ENCODE measurements at places on chromosomes 16 and 17.

DNA sequence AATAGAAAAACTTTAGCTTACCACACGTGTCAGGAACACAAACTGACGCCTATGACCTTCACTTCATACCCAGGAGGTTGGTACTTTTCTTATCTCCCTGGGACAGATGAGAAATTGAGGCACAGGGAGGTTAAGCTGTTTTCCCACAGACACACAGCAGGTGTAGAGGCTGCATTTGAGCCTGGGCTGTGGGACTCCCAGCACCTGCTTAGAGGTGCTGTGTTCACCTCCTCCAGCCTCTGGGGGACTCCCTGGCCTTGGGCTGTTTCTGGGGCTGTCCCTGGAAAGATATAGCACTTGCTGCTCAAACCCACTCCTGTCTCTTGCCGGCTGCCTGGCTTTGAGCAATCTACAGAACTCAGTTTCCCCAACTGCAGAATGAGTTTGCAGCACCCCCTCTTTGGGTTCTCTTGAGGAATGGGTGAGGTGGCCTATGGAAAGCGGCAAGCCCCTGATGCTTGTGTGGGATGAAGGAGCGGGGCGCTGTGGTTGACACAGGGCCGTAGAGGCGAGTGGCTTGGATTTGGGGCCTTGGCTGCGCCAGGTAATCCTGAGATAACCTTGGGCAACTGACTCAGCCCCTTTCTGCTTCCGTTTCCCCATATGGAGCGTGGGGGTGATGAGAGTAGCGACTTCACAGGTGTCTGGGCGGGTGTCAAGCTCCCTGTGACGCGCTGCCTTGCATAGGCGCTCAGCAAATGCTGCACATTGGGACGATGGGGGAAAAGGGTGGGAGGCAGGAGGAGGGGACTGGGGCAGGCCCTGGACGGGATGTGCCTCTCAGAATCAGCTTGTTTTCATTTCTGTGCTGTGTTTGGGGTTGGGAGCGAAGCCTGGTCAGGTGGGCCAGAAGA lies 104.5 kb upstream of the CIBAR2 start:
- DNase-seq = no peak

GRCh38 chr16:1773703-1774447 lies 941 bp upstream of the MRPS34 start:
- peak; percentile 34 for DNase-seq

- DNase-seq = no peak
These were observed 19.7 kb upstream of the TEX2 start for GRCh38 chr17:64282753-64283080.

- DNase-seq = no peak
These were observed 117.9 kb upstream of the MYOCD start for GRCh38 chr17:12547831-12548230.

GRCh38 chr17:34776456-34777443 lies 184.5 kb downstream of the CCT6B start:
- DNase-seq = no peak

- DNase-seq = no peak
These were observed 9.6 kb downstream of the FLOT2 start for GRCh38 chr17:28887871-28888471.

DNA sequence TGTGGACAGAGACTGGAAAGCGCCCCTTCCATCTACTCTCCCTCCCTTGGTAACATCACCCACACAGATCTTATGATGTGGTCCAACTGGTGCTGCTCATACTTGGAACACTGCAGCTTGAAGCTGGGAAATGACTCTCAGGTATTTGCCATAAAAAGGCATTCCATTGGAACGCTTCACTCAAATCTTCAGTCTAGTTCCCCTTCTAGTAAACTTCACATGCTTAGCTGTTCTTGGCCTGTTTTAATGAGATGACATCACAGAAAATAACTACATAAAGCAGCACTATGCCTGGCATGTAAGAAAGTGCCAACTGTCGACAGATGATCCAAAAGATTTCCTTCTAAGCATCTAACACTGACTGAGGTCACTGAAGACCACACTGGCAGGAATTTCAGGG lies 9.3 kb downstream of the ZNF263 start:
- DNase-seq = no peak

- DNase-seq = no peak
These were observed 31.9 kb upstream of the NUDT7 start for GRCh38 chr16:77690416-77690815.

- no peak for DNase-seq
These were observed 14.1 kb downstream of the ZFP90 start for GRCh38 chr16:68553186-68553585.

DNA sequence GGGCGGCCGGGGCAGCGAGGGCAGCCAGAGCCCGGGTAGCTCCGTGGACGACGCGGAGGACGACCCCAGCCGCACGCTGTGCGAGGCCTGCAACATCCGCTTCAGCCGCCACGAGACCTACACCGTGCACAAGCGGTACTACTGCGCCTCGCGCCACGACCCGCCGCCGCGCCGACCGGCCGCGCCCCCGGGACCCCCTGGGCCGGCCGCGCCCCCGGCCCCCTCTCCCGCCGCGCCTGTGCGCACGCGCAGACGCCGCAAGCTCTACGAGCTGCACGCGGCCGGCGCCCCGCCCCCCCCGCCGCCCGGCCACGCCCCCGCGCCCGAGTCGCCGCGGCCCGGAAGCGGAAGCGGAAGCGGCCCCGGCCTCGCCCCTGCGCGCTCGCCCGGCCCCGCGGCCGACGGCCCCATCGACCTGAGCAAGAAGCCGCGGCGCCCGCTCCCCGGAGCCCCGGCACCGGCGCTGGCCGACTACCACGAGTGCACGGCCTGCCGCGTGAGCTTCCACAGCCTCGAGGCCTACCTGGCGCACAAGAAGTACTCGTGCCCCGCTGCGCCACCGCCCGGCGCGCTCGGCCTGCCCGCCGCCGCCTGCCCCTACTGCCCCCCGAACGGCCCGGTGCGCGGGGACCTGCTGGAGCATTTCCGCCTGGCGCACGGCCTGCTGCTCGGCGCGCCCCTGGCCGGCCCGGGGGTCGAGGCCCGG lies 36.1 kb upstream of the ZC3H18 start:
- DNase-seq = peak; percentile 42
